ENCODE measurements at places on chromosomes 7 and 10.

DNA sequence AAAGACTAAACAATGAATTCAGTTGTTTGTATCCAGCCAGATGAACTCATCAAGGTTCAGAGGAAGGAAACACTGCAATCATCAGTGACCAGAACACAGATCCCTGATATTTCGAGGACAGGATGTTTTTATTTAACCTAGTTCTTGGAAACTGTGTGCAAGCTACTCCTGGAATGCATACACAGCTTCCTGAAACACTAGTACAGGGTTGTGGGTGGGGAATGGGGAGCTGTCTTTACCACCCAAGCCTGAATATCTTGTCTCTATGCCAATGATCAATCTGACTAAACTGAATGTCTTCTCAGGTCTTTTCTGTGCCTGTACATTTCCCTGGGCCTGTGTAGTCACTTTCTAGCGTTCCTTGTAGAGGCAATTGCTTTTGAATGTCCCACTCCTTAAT is 374.6 kb downstream of the CALN1 start:
- no peak for DNase-seq

DNA sequence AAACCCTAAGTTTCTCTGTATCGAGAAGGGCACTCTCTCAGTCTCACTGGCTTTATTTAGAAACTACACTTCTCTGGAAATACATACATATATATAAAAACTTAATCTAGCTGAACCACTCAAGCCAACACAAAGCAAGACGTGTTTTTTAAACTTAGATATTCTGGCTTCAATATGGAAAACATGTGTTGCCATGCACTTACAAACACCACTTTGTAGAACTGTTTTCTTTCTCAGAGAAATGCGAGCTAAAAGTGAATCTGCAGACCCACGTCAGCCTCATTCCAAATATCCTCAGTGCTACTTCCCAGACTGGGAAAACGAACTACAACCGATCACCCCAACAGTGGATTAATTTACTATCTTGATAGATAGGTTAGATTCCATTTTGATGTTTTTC is 1.7 kb downstream of the CCDC3 start:
- no peak for DNase-seq

DNA sequence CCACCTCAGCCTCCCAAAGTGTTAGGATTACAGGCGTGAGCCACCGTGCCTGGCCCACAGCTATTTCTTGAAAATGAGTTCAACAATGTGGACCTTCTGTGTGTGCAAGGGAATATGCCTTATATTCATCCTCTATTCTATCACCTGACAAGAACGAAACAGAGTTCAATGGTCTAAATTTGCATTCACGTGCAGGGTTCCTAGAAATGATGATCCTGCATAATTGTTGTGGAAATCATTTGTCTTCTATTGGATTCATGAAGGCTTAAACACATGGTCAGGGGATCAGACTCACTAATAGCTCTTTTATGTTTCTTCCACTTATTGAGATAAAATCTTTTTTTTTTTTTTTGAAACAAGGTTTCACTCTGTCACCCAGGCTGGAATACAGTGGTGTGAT is 23.7 kb downstream of the PAPSS2 start:
- no peak for DNase-seq

GRCh38 chr10:126135177-126135576 is 238.8 kb downstream of the FANK1 start:
- no peak for DNase-seq

DNA sequence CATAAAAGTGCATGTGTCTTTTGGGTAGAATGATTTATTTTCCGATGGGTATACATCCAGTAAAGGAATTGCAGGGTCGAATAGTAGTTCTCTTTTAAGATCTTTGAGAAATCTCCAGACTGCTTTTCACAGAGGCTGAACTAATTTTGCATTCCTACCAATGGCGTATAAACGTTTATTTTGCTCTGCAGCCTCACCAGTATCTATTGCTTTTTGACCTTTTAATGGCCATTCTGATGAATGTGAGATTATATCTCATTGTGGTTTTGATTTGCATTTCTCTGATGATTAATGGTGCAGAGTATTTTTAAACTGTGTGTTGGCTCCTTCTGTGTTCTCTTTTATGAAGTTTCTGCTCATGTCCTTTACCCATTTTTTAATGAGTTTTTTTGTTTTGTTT is 1020.1 kb downstream of the NXPH1 start:
- DNase-seq = no peak

GRCh38 chr7:129848436-129848835 is 104.3 kb downstream of the UBE2H start:
- no peak for DNase-seq

GRCh38 chr10:129792141-129792540 is 171.9 kb downstream of the EBF3 start:
- no peak for DNase-seq

DNA sequence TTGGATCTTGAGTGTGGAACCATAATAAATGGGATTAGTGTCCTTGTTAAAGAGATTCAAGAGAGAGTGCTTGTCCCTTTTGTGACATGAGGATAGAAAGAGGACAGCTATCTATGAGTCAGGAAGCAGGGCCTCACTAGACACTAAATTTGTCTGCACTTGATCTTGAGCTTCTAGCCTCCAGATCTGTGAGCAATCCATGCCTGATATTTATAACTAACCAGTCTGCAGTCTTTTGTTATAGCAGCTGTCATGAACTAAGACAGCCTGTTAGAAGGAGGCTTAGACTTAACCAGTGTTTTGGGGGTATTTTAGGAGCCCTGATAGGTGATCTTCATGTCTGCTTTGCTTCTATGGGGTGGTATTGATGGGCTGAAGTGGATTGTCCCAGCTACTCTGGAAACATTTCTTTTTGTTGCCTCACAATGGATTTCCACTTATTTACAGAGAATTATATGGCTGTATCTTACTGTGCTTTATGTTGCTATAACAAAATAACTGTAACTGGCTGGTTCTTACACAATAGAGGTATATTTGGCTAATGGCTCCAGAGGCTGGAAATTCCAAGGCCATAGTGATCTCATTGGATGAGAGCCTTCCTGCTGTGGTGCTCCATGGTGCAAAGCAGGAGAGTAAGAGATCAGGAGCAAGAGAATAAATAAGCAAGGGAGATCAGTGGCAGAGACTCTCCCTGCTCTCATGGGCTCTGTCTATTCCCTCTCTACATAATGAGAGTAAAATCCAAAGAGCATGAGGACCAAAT is 23.4 kb upstream of the AKR1C3 start:
- DNase-seq = no peak
